ENCODE measurements at places on chromosomes 12 and 14.

- DNase-seq = no peak
Observed at GRCh38 chr14:77185093-77185465, 3.5 kb downstream of the TMEM63C start.

GRCh38 chr12:112357214-112357613 is 25.0 kb downstream of the HECTD4 start:
- no peak for DNase-seq

GRCh38 chr12:120067084-120067869 is 49.3 kb downstream of the RAB35 start:
- no peak for DNase-seq

DNA sequence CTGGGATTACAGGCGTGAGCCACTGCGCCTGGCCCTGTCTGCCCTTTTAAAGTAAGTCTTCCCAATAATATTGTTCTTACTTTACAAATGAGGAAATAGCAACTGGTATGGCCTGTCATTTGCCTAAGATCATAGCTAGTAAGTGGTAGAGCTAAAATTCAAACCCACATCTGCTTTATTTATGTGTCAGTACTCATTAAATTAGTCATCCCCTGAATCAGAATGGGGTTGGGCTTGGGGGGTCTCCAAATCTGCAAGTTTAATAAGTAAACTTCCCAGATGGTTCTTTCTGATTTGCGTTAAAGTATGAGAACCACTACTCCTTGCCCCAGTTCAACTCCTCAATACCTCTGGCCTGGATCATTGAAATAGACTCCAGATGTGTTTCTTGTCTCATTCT is 96.2 kb downstream of the FAR2 start:
- no peak for DNase-seq

GRCh38 chr14:103074729-103075367 is 9.2 kb upstream of the LBHD2 start:
- DNase-seq = peak; percentile 66

DNA sequence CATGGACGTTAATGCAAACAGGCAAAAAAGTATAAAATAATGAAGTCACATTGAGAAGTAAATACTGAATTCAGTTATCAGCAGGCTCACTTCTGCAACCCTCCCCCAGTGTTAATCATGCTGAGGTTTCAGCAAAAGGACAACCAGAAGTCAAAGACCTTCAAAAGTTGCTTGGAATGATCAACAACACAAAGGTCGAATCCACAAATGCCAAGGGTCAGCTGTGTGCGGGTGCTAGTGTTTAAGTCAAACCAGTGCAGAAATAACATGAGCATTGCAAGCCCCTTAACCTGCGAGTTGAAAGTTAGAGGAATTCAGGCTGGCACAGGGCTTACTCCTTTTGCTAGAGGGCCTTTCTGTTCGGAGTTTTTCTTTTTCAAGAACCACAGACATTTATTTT is 436.7 kb upstream of the SEL1L start:
- DNase-seq = no peak

DNA sequence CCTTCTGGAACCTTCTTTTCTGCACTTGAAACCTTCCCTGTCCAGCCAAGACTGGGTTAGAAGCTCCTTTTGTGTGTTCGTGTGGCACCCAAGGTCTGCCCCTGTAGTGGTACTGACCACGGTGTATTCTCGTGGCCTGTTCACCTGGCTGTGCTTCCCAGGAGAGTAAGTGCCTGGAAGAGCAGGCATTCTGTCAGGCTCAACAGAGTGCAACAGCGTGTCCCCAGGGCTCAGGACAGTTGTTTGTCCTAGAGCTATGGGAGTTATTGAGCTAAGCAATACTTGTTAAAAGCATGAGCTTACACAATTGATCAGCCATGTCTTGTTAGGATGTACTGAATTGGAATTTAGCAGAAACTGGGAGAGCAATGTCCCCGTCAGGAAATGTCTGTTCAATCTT is 12.9 kb upstream of the SLC38A2 start:
- no peak for DNase-seq

DNA sequence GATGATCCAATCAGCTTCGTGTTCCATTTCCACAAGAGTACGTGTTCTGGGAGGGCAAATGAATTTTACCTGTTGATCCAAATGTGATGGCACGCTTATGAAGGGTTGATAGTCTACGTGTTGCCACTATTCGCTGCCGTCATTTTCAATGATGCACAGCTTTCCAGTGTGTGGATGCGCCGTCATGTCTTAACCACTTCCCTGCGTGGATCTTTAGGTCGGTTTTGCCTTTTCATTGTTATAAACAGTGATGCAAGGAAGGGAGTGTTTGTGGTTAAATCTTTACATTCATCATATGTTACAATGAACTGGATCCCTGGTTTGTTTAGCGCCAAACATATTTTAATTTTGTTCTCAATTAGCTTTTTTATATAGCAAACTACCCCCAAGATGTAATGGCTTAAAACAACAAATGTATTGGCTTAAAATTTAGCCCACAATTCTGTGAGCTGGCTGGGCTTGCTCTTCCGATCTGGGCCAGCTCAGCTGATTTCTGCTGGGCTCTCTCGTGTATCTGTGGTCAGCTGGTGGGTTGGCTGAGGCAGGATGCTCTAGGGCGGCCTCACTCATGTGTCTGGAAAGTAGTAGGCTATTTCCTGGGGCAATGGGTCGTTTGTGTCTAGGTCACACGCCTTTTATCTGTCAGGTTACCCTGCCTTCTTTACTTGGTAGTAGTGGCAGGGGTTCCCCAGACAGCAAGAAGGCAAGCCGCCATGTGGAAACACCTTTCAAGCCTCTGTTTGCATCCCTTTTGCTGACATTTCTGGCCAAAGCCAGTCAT is 176.7 kb downstream of the CRADD start:
- peak; percentile 54 for DNase-seq

GRCh38 chr12:127742231-127742630 is 524.7 kb upstream of the TMEM132C start:
- no peak for DNase-seq

- no peak for DNase-seq
Observed at GRCh38 chr12:59973515-59973914, 377.7 kb downstream of the SLC16A7 start.

GRCh38 chr12:53677016-53677799 is 1.3 kb upstream of the ATP5MC2 start:
- no peak for DNase-seq

DNA sequence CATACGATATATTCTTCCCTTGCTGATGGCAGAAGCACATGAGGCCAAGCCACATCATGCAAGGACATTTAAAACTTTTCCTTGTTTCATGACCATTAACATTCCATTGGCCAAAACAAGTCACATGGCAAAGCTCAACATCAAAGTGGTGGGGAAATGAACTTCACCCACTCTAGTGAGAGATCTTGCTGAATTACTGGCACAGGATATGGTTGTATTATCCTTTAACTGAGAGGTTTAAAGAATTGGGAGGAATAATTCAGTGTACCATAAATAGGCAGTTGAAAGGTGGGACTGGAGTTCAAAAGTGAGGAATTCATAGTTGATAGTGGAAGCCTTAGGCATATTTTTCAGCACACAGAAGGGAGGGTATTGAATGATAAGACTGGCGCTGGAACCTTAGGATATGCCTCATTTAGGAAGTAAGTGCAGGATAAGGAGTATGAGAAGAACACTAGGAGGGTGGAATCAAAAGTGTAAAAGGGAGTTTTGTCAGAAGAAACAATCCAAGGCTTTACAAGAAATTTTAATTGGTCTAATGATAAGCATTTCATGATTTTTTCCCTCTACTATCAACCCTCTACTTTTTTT is 398.8 kb downstream of the C12orf75 start:
- no peak for DNase-seq

GRCh38 chr14:94225460-94226378 is 51.6 kb downstream of the PPP4R4 start:
- DNase-seq = no peak

DNA sequence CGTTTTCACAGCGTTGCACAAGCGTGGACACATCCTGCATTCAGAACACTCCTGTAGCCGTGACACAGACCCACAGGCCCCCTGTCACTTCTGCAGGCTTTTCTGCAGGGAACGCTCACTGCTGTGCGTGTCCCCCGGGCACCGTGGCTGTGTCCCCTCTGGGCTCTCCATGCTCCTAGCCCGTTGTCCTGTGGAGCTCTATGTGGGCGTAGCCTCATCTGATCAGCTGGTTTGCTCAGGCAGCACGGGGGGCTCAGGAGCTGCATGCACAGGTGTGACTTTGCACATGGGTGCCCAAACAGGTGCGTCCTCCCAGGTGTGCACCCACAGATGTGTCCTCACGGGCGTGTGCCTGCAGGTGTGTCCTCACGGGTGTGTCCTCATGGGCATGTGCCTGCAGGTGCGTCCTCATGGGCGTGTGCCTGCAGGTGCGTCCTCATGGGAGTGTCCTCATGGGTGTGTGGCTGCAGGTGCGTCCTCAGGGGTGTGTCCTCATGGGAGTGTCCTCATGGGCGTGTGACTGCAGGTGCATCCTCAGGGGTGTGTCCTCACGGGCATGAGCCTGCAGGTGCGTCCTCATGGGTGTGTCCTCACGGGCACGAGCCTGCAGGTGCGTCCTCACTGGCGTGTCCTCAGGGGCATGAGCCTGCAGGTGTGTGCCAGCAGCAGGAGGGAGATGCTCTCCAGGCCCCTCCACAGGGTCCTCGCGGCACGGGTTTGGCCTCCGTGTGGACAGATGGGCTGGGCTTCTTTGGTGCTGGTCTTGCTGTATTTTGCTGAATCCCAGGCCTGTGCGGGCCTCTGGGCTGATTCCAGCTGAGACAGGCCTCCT is 17.5 kb downstream of the MTA1 start:
- no peak for DNase-seq

DNA sequence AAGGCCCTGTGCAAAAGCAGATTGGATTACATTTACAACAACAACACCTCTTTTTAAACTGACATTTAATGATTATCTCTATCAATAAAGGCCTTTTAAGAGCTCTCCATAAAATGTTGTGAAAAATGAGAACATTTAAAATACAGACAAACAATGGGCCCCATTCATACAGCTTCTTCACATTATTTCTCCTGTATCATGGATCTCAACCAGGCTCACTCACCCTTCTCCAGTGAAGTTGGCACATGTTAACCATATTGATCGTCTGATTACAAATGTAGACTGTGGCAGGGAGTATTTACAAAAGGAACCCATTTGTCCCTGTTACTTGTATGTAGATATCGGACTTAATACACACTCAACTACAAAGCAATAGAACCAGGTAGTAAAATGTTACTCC is 220.2 kb upstream of the BTG1 start:
- DNase-seq = peak; percentile 31

GRCh38 chr14:92688434-92689375 is 59.7 kb downstream of the LGMN start:
- DNase-seq = no peak

GRCh38 chr12:4557586-4557985 is 4.4 kb upstream of the DYRK4 start:
- DNase-seq = no peak

- DNase-seq = no peak
Observed at GRCh38 chr14:91744068-91744480, 12.2 kb upstream of the CATSPERB start.

GRCh38 chr12:10128687-10129086 is 1.3 kb downstream of the CLEC7A start:
- DNase-seq = no peak

GRCh38 chr12:79859646-79860045 is 75.3 kb downstream of the PPP1R12A start:
- DNase-seq = no peak
